ENCODE measurements at places on chromosomes 7 and 10.

GRCh38 chr10:44882166-44882720 is 28.9 kb upstream of the TMEM72 start:
- DNase-seq = no peak

DNA sequence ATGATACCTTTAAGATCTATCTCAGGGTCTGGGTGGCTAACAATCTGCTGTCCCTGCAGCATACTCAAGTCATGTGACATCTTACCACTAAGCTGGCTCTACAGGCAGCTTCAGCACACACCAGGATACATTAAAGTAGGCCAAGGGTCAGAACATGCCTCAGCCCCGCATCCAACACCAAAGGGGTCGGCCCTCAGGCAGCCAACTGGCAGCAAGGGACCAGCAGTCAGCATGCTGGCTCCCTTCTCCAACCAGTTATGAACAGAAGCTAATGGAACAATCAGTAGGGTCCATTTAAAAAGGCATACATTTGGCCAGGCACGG is 37.1 kb downstream of the FAM53B start:
- no peak for DNase-seq

GRCh38 chr10:73950155-73950948 is 39.4 kb downstream of the PLAU start:
- DNase-seq = no peak

DNA sequence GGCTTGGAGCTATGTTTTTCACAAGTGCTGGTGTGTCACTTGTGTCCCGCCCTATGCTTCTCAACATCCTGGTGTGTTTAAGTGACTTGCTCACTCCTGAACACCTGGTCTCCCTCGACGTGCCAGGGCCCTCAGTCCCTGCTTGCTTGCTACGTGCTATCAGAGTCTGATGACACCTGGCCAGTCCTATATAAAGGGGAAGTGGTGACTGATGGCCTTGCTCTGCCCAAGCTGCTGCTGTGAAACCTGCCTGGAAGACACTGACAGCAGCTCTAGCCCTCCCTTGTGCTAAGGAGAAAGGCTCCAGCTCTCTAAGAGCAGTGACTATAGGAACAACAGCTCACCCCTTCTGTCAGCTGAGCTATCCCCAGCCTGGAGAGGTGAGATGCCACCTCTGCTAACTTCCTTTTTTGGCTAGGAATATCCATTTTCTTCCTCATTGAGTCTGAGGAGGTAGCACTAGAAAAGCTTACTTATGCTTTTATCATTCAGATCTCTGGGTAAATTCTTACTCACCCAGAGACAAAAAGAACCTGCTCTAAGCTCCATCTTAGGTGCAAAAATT is 77.2 kb upstream of the PLXNA4 start:
- no peak for DNase-seq

- DNase-seq = no peak
These were observed 39.7 kb upstream of the CARD11 start for GRCh38 chr7:3083350-3083749.

- no peak for DNase-seq
These were observed 12.4 kb downstream of the UBE2H start for GRCh38 chr7:129940329-129940728.

DNA sequence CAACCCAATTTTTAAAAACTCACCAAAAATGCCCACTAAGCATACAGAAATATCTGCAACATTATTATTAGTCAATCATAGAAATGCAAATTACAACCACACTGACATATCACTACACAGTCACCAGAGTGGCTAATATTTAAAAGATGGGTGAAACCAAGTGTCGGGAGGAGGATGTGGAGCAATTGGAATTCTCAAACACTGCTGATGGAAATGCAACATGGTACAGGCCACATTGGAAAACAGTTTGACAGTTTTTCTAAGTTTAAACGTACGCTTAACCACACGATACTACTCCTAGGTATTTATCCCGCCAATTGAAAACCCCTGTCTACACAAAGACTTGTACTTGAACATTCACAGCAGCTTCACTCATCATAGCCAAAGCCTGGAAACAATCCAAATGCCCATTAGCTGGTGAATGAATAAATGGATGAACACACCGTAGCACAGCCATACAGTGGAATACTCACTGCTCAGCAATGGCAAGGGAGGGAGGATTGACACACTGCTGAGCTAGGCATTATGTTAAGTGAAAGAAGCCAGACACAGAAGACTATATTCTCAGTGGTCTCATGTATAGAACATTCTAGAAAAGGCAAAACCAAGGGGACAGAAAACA is 16.3 kb downstream of the GCK start:
- no peak for DNase-seq

DNA sequence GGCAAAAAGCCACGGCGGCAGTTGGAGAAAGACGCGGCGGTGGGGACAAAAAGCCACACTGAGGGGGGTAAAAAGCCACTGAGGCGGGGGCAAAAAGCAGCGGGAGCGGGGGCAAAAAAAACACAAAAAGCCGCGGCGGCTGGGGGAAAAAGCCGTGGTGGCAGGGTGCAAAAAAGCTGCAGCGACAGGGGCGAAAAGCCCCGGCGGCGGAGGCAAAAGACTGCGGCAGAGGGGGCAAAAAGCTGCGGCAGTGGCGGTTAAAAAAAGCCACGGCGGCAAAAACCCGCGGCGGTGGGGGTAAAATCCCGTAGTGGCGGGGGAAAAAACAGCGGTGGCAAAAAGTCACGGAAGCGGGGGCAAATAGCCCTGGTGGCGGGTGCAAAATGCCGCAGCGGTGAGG is 527.3 kb downstream of the ZNF33B start:
- no peak for DNase-seq

GRCh38 chr7:113421696-113422330 is 303.5 kb upstream of the SMIM30 start:
- DNase-seq = peak; percentile 38

DNA sequence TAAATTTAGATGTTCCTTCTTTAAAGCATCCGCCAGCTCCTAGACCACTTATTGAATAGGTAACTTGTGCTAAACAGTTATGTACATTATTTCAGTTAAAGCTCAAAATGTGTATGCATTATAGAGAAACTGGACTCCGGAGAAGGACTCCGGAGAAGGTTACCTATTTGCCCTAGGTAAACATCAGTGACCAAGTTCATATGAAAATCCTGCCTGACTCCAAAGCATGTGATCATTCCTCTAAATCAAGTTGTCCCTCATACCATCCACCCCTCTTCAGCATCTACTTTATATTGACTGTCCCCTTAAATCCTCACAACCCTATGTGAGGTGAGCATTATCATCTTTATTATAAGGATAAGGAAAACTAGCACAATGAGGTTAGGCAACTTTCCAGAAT is 147.5 kb downstream of the SRPK2 start:
- no peak for DNase-seq
